Activated naive CD8-positive, alpha-beta T cell treated with anti-CD3 and anti-CD28 coated beads for 36 hours (primary cell): ENCODE measurements at places on chromosomes 5 and 9. TPM values are rescaled to one million over a fixed set of nuclear protein-coding genes. Genes with fewer than 3 reads are reported as not detected.

- H3K36me3 ChIP-seq = no peaks in the 10 kb centered on the region
- no peaks in the 10 kb centered on the region for H3K27me3 ChIP-seq
- no peak overlapping the region for H3K4me3 ChIP-seq
- H3K27ac ChIP-seq = no peak overlapping the region
Observed at GRCh38 chr5:138448481-138449398, 9.9 kb downstream of the REEP2 start.

- no peak overlapping the region for H3K27ac ChIP-seq
- H3K4me1 ChIP-seq = peaks cover 16% of the 10 kb centered on the region
- no peaks in the 10 kb centered on the region for H3K27me3 ChIP-seq
- DNase-seq = no peak
Observed at GRCh38 chr9:112063151-112063550, 111.9 kb downstream of the SUSD1 start.

- no peak for DNase-seq
- H3K36me3 ChIP-seq = no peaks in the 10 kb centered on the region
- peaks cover 11% of the 10 kb centered on the region for H3K4me1 ChIP-seq
- H3K27me3 ChIP-seq = peaks cover 22% of the 10 kb centered on the region
Observed at GRCh38 chr5:176595386-176595943, 14.5 kb downstream of the GPRIN1 start.

- no peak overlapping the region for H3K4me3 ChIP-seq
- DNase-seq = no peak
- H3K27ac ChIP-seq = peak overlapping the region; percentile 72
- no peaks in the 10 kb centered on the region for H3K27me3 ChIP-seq
- peaks cover 26% of the 10 kb centered on the region for H3K36me3 ChIP-seq
Observed at GRCh38 chr5:146238973-146239372, 35.6 kb downstream of the RBM27 start.

DNA sequence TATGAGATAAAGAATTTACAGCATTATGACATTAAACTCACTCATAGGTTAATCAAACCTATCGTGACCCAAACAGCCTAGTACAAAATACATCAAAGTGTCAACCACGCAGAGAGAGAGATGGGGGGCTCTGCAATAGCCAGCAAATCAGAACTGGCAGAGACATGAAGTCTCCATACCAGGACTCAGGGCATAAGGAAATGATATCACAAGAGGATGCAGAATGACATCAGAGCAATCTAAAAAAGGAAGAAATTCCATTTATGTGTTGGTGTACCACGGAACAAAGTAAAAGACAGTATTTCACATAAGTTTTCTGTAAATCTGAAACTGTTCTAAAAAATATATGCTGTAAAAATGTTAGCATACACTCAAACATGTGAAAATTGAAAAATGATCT, 24.6 kb downstream of the BICD2 start:
- peak overlapping the region; percentile 11 for H3K27ac ChIP-seq
- peaks cover 62% of the 10 kb centered on the region for H3K4me1 ChIP-seq
- H3K27me3 ChIP-seq = no peaks in the 10 kb centered on the region
- H3K36me3 ChIP-seq = peaks cover 6% of the 10 kb centered on the region

DNA sequence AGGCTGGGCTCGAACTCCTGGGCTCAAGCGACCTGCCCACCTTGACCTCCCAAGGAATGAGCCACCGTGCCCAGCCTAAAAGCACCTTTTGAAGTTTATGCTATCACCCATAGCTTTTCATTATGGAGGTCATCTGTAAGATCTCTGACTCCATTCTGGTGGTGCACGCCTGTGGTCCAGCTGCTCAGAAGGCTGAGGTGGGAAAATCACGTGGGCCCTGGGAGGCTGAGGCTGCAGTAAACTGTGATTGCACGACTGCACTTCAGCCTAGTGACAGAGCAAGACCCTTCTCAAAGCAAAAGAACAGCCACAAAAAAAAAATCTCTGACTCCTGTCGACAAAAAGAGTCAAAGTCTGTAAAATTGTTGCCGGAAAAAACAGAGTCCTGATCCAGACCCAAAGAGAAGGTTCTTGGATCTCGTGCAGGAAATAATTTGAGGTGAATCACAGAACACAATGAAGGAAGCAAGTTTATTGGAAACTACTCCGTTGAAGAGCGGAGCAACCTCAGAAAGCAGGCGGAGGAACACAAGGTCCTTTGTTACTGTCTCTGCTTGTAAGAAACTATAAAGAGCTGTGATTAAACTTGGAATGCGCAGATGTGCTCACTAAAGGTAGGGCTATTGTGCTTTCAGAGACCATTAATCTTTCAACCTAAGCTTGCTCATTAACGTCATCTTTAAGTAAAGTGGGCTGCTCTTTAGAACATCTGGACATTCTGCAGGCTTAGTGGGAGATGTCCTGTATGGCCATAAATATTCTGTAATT, 2.0 kb upstream of the HAUS6 start:
- DNase-seq = no peak
- no peaks in the 10 kb centered on the region for H3K27me3 ChIP-seq
- peaks cover 7% of the 10 kb centered on the region for H3K36me3 ChIP-seq

DNA sequence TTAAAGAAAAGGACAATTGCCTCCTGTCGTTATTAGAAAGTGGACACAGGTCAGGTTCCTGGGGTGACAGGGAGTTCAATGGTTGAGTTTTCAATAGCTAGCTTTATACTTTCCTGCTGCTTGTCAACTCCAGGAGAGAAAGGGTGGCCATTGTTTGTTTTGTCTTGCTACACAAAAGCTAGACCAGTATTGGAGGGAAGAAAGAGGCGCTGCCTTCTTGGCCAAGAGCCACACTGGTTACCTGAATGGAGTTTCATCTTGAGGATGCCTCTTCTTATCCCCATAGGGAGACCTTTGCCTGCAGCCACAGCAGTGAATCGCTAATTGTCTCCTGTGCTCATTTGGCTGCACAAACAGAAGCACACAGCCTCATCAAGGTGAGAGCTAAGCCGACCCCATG, 279.4 kb upstream of the GRIA1 start:
- no peaks in the 10 kb centered on the region for H3K4me1 ChIP-seq
- H3K4me3 ChIP-seq = no peak overlapping the region
- no peaks in the 10 kb centered on the region for H3K27me3 ChIP-seq
- no peak overlapping the region for H3K27ac ChIP-seq
- no peak for DNase-seq

DNA sequence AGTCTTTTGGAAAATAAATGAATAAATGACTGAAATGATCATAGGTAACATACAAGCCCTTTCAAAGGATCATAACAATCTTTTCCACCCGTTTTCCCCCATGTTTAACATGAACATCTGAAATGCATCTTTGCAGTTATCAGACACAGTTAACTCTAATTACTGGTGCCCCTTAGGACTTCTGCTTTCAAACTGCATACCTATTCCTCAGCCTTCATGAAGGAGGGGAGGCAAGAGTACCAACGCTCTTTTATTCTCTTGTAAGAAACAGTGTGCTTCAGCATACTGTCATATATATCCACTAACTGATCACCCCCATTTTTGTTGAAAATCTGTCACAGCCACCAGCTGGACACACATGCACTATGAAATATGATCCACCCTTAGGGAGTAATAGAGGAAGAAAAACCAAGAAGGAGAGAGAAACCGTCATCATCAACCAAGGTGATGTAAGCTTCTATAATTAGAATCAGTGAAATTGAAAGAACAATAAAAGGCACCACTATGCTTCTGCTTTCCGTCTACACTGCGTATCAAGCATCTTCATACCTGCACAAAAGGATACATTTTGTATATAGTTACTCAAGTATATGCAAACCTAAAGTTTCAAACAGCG, 98.7 kb downstream of the RAPGEF6 start:
- peaks cover 28% of the 10 kb centered on the region for H3K36me3 ChIP-seq
- peak overlapping the region; percentile 88 for H3K27ac ChIP-seq
- H3K27me3 ChIP-seq = no peaks in the 10 kb centered on the region
- no peak for DNase-seq

HAVCR2 gene
- total RNA-seq = 24.6 TPM

ISL1 gene
- total RNA-seq = not detected

PCDHGA8 gene
- not detected for total RNA-seq

ARHGEF39 gene
- total RNA-seq = 18.7 TPM

PDE4D gene
- total RNA-seq = 40.7 TPM

UBE2QL1 gene
- total RNA-seq = not detected

PNPLA7 gene
- 2.5 TPM for total RNA-seq

PCDHGA12 gene
- total RNA-seq = 0.08 TPM
